ENCODE measurements at places on chromosomes 6 and 20.

DNA sequence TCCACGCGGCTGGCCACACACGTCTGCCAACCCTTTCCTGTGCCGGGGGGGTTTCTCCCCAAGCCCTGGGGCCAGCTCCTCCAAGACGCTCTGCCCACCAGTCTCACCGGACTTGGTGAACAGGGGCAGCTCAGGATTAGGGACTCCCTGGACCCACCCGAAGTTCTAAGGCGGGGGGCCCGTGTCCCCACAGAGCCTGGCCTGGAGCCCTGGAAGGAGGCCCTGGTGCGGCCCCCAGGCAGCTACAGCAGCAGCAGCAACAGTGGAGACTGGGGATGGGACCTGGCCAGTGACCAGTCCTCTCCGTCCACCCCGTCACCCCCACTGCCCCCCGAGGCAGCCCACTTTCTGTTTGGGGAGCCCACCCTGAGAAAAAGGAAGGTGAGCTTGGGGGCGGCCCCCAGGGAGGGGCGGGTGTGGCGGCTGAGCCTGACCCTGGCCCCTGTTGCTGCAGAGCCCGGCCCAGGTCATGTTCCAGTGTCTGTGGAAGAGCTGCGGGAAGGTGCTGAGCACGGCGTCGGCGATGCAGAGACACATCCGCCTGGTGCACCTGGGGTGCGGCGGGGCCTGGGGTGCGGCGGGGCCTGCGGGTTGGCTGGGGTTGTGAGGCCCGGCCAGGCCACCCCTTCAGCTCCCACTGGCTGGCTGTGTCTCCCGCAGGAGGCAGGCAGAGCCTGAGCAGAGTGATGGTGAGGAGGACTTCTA, 2.3 kb downstream of the SLC2A4RG start:
- DNase-seq = no peak
- H3K4me1 ChIP-seq = peaks cover 2% of the 10 kb centered on the region
- peaks cover 7% of the 10 kb centered on the region for H3K36me3 ChIP-seq
- H3K4me3 ChIP-seq = peak overlapping the region; percentile 17
- no peak overlapping the region for H3K27ac ChIP-seq

DNA sequence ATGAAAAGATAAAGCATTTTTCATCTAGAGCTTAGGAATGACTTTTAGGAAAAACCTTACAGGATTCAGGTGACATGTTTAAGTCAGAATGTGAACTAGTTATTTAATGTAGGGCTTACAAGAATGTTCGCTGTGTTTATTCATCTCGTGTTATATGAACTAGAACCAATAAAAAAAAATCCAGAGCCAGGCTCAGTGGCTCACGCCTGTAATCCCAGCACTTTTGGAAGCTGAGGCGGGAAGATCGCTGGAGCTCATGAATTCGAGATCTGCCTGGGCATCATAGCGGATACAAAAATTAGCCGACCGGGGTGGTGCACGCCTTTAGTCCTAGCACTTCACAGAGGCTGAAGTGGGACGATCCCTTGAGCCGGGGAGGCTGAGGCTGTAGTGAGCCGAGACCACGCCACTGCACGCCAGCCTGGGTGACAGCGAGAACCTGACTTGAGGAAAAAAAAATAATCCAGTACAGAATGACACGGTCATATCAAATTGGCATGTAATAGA, 46.3 kb downstream of the OR2B2 start:
- peaks cover 18% of the 10 kb centered on the region for H3K36me3 ChIP-seq
- peak; percentile 68 for DNase-seq
- H3K27me3 ChIP-seq = peaks cover under 1% of the 10 kb centered on the region
- peak overlapping the region; percentile 81 for H3K4me3 ChIP-seq

DNA sequence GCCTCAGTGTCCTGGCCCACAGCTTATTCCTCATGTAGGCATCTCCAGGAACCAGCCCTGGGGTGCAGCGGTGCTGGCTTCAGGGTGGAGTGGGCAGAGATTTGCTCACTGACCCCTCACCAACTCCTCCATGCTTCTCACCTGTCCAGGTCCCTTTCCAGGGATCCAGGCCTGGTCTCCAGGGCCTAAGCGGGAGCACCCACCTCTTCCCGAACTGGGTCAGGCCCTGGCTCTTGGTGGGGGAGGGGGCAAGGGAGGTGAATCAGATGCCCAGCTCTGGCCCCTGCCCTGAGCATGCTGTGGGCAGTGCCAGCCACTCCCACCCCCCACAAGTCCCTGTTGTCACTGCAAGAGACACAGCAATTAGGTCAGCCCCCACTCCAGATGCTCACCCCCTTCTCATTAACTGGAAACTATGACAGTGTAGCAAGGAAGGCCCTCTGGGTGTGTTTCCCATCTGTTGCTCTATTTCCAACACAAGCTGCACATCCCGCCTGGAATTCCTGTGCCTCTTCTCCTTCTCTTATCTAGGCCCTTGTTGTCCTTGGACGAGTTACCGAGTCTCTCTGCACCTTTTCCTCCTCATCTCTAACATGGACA, 37.0 kb downstream of the MDFI start:
- no peaks in the 10 kb centered on the region for H3K36me3 ChIP-seq
- H3K27ac ChIP-seq = no peak overlapping the region
- H3K4me3 ChIP-seq = no peak overlapping the region
- no peak for DNase-seq
- H3K27me3 ChIP-seq = peaks cover 22% of the 10 kb centered on the region
- no peaks in the 10 kb centered on the region for H3K4me1 ChIP-seq

GRCh38 chr6:152380351-152380767, 256.8 kb downstream of the SYNE1 start:
- H3K27ac ChIP-seq = no peak overlapping the region
- DNase-seq = no peak
- H3K4me3 ChIP-seq = no peak overlapping the region
- no peaks in the 10 kb centered on the region for H3K36me3 ChIP-seq
- peaks cover 11% of the 10 kb centered on the region for H3K27me3 ChIP-seq

DNA sequence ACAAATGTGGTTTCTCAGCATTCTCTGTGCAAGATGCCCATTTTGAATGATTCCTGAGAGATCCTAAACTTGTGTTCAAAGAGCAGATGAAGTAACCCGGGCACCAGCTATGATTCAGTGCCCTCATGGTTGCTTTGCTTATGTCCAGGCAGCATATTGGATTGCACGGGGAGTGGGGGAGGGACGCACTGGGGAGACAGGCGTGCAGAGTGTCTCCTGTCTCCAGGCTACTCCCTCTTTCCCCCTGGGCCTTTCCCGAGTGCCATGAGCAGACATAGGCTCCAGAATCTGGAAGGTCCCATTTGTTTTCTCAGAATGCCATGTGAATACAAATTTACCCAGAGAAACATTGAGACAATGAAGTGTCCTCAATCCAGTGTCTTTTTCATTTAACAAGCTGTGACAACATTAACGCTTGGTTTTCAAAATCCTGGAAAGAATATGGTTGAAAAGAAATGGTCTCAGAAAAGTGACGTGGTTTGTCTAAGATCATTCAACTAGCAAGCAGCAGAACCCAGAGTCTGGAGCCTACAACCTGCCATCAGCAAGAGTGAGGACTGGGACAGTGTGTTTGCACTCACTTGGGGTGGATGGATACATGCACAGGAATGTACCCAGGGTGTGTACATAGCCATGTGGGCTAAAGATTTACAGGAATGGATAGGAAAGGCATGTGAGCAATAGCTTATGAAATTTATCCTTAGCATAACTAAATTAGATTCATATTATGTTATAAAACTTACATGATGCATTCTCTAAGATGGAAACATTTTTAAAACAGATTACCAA, 4.2 kb downstream of the SYNDIG1 start:
- peaks cover 33% of the 10 kb centered on the region for H3K27me3 ChIP-seq
- H3K27ac ChIP-seq = no peak overlapping the region
- no peaks in the 10 kb centered on the region for H3K4me1 ChIP-seq

DNA sequence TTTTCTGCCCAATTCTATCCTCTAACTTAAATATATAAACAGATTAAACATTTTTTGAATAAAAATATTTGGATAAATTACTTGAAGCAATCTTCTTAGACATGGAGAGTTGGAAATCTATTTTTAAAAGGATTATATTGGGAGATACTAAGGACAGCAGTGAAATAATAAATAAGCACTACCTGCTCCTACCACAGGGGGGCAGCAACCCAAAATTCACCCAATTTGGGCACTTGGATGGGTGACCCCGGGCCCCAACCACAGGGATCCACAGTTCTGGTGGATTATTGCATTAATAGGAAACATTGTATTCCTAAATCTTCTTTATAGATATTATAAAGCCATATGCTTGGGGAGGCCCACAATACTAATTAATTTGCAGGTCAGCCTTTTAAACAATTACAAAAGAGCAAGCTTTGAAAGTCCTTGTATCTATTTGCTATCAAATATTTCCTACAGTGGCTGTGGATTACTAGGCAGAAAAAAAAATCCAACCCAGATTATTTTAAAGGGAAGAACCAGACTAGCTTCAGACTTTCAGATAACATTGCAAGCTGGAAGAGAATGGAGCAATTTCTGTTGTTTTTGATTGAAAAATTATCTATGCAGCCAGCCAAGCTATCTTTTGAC, 66.4 kb upstream of the PDE10A start:
- no peak overlapping the region for H3K27ac ChIP-seq
- no peaks in the 10 kb centered on the region for H3K4me1 ChIP-seq
- DNase-seq = peak; percentile 29
- H3K4me3 ChIP-seq = no peak overlapping the region
- no peaks in the 10 kb centered on the region for H3K27me3 ChIP-seq

GRCh38 chr6:77143659-77144447, 319.4 kb downstream of the HTR1B start:
- DNase-seq = no peak
- no peaks in the 10 kb centered on the region for H3K27me3 ChIP-seq
- H3K4me1 ChIP-seq = no peaks in the 10 kb centered on the region

GRCh38 chr6:5556011-5556410, 294.7 kb downstream of the FARS2 start:
- peaks cover 5% of the 10 kb centered on the region for H3K4me1 ChIP-seq
- H3K27ac ChIP-seq = no peak overlapping the region
- H3K4me3 ChIP-seq = no peak overlapping the region
- no peaks in the 10 kb centered on the region for H3K27me3 ChIP-seq
- no peak for DNase-seq

DNA sequence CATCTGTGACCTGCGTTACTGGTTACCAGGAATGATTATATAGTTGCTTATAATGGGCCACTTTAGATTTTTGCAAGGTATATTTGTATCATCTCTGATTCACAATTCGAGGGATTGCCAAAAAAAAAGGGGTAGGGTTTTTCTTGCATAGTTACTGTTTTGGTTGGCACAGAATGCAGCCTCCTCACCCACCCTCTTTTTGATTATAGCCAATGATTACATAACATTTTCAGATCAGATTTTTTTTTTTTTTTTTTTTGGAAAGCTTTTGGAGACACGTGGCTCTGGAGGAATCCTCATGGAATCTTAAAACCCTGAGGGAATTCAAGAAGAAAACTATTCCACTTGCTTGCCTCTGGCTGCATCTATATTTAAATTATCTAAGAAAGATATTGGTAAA, 53.7 kb downstream of the UST start:
- no peaks in the 10 kb centered on the region for H3K27me3 ChIP-seq
- H3K27ac ChIP-seq = no peak overlapping the region
- no peak overlapping the region for H3K4me3 ChIP-seq
- H3K36me3 ChIP-seq = no peaks in the 10 kb centered on the region

DNA sequence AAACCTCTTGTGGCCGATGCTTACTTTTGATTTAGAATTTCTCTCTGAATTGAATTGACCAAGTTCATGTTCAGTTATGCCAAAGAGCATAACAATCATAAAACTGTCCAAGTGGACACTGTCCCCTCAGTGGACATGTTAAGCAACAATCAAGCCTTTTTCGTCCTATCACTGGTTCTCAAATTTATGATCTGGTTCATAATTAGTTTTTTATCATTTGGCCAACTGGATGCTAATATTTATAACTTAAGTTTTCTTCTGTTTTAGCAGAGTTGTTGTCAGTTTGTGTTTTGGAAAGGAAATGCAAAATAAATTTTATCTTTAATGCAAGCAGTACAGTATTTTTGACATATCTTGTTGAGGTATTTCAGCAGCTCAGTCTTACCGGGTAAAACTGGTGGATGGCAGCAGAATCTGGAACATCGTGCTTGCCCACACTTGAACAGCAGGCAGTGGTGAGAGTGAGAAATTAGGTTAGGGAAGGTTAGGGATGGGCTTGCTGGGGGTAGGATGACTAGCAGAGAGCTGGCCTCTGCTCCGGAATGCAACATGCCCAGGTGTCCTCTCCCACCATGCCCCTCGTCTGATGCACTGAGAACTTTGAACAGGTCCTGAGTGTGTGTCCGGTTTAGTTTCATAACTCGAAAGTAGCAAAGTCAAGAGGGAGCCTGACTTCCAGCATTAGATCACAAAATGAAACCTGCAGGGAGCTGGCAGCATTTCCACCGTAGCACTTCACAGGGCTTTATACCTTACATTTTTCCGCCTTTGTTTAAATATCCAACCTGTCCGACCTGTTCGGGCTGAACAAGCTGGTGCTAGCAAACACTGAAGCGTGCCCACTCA, 93.1 kb downstream of the RREB1 start:
- no peak overlapping the region for H3K27ac ChIP-seq
- H3K4me1 ChIP-seq = peaks cover 15% of the 10 kb centered on the region
- DNase-seq = no peak
- H3K27me3 ChIP-seq = no peaks in the 10 kb centered on the region

GRCh38 chr20:42204109-42204660, 586.0 kb upstream of the CHD6 start:
- DNase-seq = no peak
- no peak overlapping the region for H3K27ac ChIP-seq
- H3K27me3 ChIP-seq = no peaks in the 10 kb centered on the region

GRCh38 chr6:166027761-166028160, 139.9 kb downstream of the TBXT start:
- DNase-seq = no peak
- H3K27ac ChIP-seq = no peak overlapping the region
- H3K4me3 ChIP-seq = no peak overlapping the region
- peaks cover 2% of the 10 kb centered on the region for H3K27me3 ChIP-seq
- no peaks in the 10 kb centered on the region for H3K36me3 ChIP-seq

DNA sequence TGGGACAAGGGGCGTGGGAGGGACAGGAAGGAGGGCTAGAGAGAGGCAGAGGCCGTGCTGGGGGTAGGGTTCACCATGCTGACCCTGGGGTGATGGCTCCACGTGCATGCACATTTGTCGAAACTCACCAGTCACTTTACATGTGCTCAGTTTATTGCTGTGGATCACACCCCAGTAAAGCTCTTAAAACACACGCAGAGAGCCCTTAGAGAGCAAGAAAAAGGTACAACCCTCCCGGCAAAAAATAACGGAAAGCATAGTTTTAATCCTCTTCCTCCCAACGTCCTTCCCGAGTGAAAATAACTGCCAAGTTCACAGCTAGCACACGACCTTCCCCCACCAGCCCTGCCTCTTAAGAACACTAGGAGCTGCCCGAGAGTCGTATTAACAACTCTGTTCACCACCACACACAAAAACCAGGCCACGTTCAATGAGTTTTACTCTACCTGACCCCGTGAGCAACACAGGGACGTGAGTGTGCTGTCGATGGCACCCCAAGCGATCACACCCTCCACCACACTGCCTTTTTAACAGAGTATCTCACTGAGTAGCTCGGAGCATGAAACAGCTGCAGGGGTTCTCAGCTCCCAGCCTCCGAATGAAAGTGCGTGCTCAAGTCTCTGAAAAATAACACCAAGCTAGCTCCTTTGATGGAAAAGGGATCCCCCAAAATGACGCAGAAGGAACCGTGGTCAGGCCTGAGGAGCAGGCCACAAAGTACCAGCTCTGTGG, 39.7 kb downstream of the TAF4 start:
- H3K27me3 ChIP-seq = no peaks in the 10 kb centered on the region
- no peak for DNase-seq
- peaks cover 10% of the 10 kb centered on the region for H3K4me1 ChIP-seq
- H3K36me3 ChIP-seq = peaks cover 2% of the 10 kb centered on the region
- no peak overlapping the region for H3K27ac ChIP-seq
- no peak overlapping the region for H3K4me3 ChIP-seq

All from activated CD4-positive, alpha-beta memory T cell treated with anti-CD3 and anti-CD28 coated beads, Interleukin-2, amount 10 ng/mL, durations not matched to agents 7 days and 5 days (primary cell).